Activated T-helper 1 cell treated with anti-CD3 and anti-CD28 coated beads, Interleukin-2, amount 50 U/mL, for 16 hours (primary cell): ENCODE measurements at places on chromosomes 2 and 18.

- DNase-seq: no peak
Measured at GRCh38 chr18:3655254-3656050, 205.5 kb downstream of the TGIF1 start.

GRCh38 chr2:150548527-150548926 is 61.1 kb upstream of the RND3 start:
- no peak for DNase-seq

DNA sequence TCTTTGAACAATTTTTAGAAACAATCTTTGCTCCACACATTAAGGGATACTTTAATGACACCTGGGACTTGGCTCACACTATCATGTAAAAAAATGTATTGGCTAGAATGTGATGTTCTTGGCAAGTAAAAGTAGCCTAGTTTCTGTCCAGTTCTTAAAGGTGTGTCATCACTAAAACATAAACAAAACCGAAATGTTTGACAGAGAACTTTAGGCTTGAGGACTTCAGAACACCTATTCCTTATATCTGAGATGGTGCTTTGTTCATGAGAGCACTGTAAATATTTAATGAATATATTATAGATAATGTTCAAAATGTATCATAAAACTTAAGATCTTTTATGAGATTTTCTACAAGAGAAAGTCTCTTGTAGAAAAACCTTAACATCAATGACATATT is 19.8 kb upstream of the HNRNPA3 start:
- no peak for DNase-seq

DNA sequence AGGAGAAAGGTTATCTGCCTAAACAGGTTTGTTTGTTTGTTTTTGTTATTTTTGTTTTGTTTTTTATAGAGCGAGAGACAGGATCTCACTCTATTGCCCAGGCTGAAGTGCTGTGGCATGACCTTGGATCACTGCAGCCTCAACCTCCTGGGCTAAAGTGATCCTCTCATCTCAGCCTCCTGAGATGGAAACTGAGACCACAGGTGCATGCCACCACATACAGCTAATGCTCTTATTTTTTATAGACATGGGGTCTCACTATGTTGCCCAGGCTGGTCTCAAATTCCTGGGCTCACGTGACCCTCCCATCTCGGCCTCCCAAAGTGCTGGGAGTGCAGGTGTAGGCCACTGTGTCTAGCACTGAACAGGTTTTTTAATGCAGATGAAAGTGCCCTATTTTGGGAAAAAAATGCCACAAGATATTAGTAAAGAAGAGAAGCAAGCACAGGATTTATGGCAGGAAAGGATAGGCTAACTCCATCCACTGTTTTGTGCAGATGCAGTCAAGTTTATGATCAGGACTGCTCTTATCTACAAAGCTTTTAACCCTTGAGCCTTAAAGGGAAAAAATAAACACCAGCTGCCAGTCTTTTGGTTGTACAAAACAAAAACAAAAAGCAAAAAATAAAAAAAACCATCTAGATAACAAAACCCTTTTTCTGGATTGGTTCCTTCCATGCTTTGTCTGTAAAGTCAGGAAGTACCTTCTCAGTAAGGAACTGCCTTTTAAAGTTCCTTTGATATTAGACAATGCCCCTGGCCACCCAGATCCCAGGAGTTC is 29.4 kb downstream of the MAP4K3 start:
- no peak for DNase-seq

DNA sequence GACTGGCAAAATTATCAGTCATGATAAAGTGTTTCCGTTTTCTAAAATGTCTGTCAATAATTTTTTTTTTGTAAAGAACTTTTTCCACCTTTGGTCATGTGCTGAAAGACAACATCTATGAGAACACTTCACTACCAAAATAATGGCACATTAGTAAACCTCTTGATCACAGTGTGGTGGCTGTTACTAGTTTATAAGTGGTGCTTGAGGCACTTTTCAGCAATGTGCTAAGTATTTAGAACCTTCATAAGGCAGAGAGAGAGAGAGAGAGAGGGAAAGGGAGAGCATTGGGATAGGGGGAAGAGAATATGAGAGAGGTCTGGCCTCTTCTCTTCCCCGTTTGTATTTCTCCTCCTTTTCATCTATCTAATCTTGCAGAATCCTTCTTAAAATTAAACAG is 1.1 kb upstream of the NYAP2 start:
- DNase-seq: no peak

- DNase-seq: no peak
Measured at GRCh38 chr18:80239830-80240229, 7.5 kb downstream of the PARD6G start.

DNA sequence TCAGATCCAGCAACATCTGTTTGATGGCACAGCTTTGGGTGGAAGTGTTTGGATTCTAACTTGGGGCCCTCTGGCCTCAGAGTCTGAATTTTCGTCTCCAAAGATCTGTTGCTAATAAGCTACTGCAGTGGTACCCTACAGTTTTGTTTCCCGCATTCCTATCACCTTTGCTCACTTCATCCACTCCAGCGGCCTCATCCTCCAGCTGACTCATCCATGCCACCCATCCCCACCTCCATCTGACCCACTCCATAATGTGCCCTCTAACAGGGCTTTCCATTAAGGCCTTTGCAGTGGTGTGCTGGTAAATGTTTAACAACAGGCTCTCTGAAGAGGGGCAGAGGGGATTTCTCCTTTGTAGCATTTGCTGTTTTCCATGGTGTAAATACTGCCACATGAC is 225.5 kb downstream of the TGIF1 start:
- DNase-seq: no peak

- no peak for DNase-seq
Measured at GRCh38 chr2:230601510-230601909, 111.1 kb upstream of the CAB39 start.

DNA sequence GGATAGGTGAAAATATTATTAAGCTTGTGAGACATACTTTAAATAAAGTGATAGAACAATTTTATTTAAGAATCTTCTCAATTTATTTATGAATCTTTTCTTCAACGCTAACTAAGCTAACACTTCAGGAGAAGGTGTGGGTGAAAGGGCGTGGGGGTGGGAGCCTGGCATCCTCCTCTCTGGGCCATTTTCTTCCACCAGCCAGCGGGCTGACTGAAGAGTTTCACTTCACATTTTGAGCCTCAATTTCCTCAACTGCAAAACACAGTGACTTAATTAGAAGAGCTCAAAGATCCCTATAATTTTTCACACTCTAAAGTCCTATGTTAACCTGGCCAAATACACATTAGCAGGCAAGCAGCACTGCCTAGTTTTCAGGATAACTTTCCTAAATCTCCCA is 94.8 kb downstream of the FTCDNL1 start:
- no peak for DNase-seq

DNA sequence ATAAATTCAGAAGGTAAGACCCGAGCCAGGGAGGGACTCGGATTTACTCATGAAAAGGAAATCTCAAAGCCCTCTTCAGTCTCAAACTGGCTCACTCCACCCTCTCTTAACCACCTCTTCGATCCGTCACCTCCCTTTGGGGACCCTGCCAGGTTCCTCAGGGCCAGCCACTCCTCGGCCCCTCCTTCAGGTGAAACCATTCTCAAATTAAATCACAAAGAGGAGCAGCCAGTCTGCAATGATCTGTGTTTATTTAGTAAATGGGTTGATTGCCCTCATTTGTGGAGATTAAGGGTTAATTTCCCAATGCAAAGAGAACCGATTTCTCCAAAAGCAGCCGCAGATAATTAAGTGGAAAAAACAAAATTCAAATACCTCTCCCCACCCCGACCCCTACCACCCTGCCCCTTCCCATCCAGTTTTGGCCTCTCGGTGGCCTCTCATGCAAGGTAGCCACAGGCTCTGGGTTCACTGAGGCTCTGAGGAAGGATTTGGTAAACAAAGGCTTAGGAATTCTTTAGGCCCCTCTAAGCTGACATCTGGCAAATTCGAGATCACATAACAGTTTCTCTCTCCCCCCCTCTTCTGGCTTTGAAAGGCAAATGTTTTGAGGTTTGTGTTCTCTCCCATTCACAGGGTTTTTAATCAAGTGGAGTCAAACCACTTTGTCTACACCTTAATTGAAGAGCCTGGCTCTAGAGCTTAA is 10.3 kb upstream of the FZD7 start:
- DNase-seq: no peak

- DNase-seq: no peak
Measured at GRCh38 chr18:44803019-44803650, 122.4 kb downstream of the SETBP1 start.

DNA sequence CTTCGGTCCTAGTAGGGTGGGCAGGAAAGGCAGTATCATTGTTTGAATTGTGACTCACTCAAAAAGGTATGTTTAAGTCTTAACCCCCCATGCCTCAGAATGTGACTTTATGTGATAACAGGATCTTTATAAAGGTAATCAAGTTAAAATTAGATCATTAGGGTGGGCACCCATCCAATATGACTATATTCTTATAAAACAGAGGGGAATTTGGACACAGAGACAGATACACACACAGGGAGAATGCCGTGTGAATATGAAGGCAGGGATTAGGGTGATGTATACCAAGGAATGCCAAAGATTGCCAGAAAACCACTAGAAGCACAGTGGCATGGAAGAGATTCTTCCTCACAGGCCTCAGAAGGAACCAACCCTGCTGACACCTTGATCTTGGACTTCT is 281.8 kb downstream of the CLIP4 start:
- no peak for DNase-seq

DNA sequence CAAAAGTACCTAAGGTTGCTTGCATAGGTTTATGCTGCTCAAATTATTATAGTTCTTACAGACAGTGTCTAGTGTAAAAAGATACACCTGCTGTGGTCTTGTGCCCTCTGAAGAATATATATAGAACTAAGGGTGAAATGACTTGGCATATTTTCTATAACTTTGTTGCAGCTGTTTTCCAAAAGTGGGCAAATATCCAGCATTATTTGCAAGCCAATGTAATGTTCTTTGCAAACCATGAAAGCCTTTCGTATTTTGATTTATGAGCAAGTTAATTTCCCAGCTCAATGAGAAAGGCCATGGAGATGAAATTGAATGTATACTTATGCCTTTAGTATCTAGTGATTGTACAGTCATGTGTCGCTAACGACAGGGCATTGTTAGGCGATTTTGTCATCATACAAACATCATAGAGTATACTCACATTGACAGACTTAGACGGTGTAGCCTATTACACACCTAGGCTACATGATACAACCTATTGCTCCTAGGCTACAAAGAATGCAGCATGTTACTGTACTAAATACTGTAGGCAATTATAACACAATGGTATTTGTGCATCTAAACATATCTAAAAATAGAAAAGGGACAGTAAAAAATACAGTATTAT is 116.3 kb downstream of the PLCL1 start:
- no peak for DNase-seq

- DNase-seq: no peak
Measured at GRCh38 chr2:8144785-8145184, 537.1 kb upstream of the ID2 start.

GRCh38 chr2:36137612-36138011 is 218.0 kb upstream of the CRIM1 start:
- no peak for DNase-seq

GRCh38 chr2:216006164-216006663 is 7.1 kb downstream of the MREG start:
- DNase-seq: no peak
